ENCODE measurements at places on chromosomes 4 and X.
A peak's percentile ranks its signal among the peaks of the same experiment; 100 is the strongest.

GRCh38 chr4:86901864-86902263 lies 9.6 kb upstream of the C4orf36 start:
- DNase-seq = no peak

DNA sequence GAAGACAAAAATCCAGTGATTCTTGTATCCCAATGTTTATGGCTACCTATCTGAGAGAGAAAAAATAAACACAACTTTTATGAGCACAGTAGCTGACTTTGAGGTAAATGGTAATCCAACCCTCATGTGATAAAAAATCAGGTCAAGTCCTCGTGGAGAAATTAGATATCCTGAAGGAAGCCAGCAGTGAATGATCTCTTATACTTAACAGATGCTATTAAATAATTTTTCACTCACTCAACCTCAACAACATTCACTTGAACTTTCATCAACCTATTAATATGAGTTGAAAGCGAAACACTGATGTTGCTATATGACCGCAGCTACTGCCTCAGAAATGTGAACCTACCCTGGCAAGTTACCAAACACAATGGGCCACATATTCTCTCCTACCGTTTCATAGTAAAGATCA lies 105.4 kb downstream of the GPC3 start:
- no peak for DNase-seq

GRCh38 chrX:112874175-112874574 lies 33.5 kb upstream of the AMOT start:
- DNase-seq = no peak

DNA sequence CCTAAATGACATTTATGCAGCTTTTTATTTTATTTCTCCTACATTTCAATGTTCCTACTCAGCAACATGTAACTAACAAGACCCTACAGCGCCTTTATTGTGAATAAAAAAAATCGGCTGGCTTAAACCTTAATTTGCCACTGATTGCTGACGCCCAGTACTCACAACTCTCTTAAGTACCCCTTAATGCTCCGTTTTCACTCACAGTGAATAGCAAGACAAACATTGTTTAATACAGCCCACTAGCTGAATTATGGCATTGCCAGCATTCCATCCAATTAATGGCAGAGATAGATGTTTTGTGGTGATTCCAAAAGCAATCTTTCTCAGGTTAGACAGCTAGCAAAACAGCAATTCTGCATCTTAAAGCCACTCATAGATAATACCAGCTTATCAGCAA lies 61.1 kb downstream of the PPARGC1A start:
- DNase-seq = no peak

DNA sequence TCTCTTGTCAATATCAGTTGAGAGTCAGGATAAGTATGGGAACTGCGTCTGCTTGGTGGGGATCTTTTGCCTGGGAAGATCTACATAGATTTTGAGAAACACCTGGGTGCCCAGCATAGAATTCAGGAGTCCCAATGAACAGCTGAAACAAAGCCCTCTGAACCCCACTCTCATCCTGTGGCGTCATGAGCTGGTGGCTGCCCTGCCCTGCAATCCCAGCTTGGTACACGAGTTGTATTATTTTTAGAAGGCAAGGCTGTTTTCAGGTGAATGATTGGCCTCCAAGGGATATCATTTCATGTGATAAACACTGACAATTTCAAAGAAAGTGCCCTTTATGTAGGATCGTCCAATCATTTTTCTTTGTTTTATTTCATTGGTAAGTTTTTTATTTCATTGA lies 60.8 kb downstream of the HCCS start:
- no peak for DNase-seq

- peak; percentile 63 for DNase-seq
Observed at GRCh38 chr4:95289028-95289634, 259.6 kb downstream of the UNC5C start.

DNA sequence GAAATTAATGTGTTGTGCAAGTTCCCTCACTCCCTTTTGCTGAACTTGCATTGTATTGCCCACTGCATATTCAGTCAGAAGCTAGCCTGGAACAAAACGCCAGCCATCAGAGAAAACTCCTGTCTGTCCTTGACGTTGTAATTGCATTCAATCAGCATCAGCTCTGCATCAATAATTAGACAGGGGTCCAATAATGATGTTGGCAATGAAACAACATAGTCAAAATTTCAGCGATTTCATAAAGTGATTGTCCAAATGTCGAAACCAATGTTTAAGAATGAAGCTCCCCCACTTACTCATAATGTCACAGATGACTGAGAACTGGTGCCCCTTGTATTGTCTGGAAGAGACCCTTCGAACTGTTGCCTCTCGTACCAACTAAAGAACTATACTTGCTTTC lies 504.2 kb upstream of the TENM3 start:
- no peak for DNase-seq

- DNase-seq = peak; percentile 23
Observed at GRCh38 chr4:48906206-48907173, at the start of gene OCIAD2. Gene OCIAD2 (minus strand): TSS chr4:48906774. CDS start chr4:48904549, 2,225 bp downstream.

DNA sequence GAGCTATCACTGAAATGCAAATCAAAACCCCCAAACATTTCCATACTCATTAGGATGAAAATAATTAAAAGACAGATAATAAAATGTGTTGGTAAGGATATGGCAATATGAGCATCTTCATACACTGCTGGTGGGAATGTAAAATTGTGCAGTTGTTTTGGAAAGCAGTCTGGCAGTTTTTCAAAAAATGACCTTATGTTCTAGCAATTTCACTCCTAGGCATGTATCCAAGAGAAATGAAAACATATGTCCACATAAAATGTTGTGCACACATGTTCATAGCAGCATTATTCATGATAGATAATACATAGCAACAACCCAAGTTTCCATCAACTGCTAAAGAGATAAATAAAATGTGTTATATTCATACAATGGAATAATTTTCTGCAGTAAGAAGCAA lies 14.8 kb upstream of the GPRASP2 start:
- DNase-seq = peak; percentile 33

DNA sequence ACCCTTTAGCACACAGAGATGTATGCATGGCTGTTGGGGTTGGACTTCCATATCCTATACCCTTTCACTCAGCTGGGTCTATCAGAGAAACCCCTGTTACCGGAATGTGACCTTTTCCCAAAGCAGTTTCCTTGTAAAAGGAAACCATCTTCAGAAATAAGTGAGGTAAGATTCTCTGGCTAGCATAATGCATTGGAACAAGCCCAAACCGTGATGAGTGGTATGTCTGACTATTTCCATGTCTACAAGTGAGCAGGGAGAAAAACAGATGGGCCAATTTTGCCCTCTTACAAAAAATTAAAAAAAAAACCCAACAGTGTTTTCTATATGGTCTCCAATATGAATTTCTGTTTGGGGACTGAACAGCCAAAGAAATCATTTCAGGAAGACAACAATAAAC lies 283.9 kb downstream of the SMARCA1 start:
- DNase-seq = no peak

DNA sequence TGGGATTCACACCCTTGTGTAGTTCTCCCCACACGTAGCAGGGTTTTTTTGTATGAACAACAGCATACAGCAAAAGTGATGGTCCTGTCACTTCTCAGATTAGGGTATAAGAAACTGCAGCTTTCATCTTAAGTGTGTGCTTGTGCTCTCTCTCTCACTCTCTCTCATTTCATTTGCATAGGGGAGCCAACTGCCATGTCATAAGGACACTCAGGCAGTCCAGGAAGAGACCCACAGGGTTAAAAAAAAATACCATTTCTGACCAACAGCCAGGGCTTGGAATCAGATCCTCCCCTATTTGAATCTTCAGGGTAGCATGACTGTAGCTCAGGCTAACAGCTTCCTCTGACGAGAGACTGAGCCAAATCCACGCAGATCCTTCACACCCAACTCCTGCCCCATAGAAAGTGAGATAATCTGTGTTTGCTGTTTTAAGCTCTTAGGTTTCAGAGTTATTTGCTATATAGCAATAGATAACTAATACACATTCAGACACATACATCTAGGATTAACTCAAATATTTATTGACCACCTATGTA lies 331.2 kb downstream of the PAPSS1 start:
- no peak for DNase-seq

GRCh38 chrX:153818571-153819383 lies 11.6 kb downstream of the PDZD4 start:
- DNase-seq = peak; percentile 2

DNA sequence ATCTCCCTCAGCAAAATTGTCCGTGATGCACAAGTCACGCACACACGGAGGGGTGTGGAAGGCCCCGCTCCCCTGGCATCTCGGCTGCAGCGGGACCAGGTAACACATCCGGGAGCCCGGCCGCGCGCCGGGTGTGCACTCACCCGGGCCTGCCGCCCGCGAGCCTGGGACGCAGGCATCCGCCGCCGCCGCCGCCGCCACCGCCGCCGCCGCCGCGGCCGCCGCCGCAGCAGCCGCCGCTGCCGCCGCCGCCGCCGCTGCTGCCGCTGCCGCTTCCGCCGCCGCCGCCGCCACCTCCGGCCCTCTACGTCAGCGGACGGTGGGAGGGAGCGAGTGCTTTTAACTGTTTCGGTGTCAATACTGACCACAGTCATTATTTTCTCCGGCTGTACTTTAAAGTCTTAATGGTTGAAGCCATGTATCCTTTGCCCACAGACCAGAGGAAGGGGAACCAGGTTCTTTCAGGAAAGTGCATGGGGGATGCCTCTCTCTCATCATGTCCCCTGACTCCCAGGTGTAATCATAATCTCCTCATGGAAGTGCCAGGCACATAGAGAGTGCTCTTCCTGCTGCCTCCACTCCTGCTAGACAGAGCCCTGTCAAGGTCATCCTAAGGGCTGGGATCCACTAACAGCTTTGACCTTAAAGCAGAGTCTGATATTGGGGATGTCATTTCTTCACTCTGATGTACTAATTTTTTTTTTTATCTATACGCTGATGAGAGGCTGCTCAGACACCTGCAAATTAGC lies 38.0 kb downstream of the MAGEE2 start:
- peak; percentile 3 for DNase-seq

DNA sequence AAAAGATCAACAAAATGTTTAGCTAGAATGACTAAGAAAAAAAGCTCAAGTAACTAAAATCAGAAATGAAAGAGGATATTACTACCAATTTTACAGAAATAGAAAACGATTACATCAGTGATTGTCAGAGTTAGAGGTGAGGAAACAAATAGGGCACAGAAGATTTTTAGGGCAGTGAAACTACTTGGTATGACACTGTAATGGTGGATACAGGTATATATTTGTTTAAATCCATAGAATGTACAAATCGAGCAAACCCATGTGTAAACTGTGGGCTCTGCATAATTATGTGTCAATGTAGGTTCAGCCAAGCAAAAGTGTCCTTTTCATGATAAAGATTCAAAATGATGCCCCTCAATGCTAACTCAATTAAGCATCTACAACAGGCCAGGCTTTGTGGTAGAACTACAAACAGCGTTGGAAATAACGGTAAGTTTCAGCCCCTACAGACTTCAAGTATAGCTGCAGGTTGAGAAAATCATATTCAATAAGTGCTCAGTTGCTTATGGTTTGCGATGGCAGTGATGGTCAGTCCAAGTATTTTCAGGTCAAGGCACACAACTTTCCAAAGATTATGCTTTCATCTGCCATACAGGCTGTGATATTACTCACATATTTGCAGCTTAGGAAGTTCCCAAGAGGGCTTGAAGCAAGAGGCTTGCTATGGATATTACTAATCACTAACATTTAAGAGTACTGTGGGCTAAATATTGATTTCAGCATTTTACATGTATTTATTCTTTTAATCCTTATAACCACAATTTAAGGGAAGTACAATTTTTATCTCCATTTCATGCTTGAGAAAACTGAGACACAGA lies 158.6 kb downstream of the TET2 start:
- no peak for DNase-seq

GRCh38 chrX:132480581-132481203 lies 8.1 kb downstream of the MBNL3 start:
- DNase-seq = peak; percentile 92

DNA sequence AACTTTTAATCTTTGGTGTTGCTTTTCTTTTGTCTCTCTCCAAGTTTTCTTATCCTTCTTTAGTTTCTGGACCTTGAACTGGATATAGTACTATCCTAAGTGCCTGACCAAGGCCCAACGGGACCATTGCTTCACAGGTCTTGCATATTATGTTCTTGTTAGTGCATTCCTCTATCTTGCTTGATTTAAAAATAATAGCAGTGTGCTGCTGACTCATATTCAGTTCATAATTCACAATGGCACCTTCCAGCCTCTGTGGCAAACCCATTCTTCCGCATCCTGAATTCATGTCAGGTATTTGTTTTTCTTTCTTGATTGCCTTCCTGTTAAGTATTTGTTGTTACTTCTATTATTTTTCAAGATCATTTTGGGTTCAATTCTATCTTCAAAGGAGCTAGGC lies 197.1 kb upstream of the GIMD1 start:
- DNase-seq = no peak

DNA sequence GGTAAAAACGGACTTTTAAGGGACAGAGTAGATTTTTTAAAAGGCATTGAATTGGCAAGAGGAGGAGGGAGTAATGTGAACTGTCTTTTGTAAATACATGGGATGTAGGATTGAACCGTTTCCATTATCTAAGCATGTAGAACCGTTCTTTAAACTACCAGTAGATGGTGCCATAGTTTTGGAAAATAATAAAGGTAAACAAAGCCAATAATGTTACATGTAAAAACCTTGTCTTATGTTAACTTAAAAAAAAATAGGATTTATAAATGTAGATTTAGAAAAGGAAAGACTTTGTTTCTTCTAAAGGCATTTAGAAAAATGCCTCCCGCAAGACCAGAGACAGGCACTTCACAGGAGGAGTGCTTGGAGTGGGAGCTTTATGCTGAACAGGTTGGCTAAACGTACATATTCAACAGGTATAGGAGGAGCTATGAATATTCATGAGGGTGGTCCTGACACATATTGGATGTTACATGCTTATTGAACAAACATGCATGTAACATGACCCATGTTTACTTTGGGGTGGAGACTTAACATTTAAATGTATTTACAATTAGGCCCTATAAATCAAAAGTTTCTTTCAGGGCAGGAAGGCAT lies 45.5 kb upstream of the FAM241A start:
- peak; percentile 71 for DNase-seq

DNA sequence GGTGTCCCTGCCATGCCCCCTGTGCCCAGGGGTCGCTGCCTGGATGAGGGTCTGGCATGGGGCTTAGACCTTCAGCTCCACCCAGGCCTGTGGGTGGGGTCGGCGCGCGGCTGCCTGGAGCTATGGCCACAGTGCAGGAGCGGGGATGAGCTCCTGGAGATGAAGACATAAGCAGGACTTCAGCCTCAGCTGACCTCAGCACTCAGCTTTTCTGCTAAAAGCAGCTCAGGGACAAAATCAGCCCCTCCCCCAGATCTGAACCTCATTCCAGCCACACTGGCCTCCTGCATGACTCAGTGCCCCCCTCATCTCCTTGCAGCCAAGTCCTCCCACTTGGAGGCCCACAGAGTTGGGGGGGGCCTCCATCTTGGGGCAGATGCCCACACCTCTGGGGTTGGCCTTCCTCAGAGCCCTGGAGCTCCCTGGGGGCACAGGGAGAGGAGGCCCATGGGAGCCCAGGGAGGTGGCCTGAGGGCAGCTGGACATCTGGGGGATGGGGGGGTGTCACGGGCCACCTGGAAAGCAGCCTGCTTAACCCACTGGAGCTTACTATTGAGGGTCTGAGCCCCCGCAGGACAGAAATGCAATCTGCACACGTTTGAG lies 19.4 kb upstream of the CPLX1 start:
- peak; percentile 52 for DNase-seq

- DNase-seq = peak; percentile 81
Observed at GRCh38 chr4:54144661-54145171, 44.8 kb downstream of the GSX2 start.

All from fibroblast of villous mesenchyme (primary cell).